Vein endothelial cell (primary cell): ENCODE measurements at places on chromosomes 2 and 18. TPM values are rescaled to one million over a fixed set of nuclear protein-coding genes. Genes with fewer than 3 reads are reported as not detected.

Gene HJURP
- 14.7 and 25.5 TPM in 2 replicates for total RNA-seq

Gene ACKR3
- total RNA-seq, result 11.8 and 16.4 TPM in 2 replicates

Gene MGAT5
- total RNA-seq, result 62.6 and 71.5 TPM in 2 replicates

Gene VWC2L
- not detected in 2 replicates for total RNA-seq

Gene SERPINB8
- total RNA-seq, result 25.8 and 43.9 TPM in 2 replicates

Gene MROH2A
- total RNA-seq, result not detected in 2 replicates

Gene LRRC30
- total RNA-seq, result not detected in 2 replicates
